ENCODE measurements at places on chromosomes 2 and 18. TPM values are rescaled to one million over a fixed set of nuclear protein-coding genes. Genes with fewer than 3 reads are reported as not detected.

DNA sequence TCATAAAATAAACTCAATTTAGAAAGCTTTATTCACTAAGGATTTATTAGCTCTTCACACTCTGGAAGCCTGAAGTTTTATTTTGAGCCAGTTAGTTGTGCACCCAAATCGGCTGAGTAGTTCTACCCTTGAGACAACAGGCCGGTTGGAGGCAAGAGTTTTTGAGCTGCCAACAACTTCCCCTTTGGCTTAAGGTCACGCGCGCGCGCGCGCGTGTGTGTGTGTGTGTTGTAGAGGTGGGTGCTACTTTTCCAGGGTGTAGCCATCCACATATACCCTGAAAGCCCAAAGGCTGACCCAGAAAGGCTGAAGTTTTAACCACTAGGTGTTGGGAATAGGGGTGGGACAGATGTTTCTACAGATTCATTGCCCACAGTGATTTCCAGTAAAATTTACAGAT lies 150.2 kb upstream of the LHCGR start:
- H3K4me3 ChIP-seq: no peak overlapping the region
- DNase-seq: no peak
- H3K4me1 ChIP-seq: no peaks in the 10 kb centered on the region
- H3K36me3 ChIP-seq: no peaks in the 10 kb centered on the region
- no peak overlapping the region for H3K27ac ChIP-seq

DNA sequence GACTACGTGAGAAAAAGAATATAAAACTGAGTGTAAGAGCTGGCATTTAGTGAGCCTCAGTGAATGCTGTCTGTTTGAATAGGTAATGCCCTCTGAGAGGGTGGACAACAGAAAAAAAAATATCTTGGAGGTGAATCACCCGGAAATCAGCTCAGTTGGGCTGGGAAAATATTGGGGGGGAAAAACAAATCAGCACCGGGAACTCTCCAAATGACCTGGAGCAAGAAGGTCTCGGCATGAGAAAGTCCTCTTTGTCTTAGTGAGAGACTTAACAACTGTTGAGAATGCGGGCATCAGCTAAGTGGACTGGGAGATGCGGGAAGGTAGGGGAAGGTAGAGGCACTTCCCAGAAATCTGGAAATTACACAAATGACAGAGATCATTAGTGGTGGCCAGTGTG lies 109.4 kb upstream of the POU3F3 start:
- H3K27ac ChIP-seq: no peak overlapping the region
- no peak for DNase-seq
- no peaks in the 10 kb centered on the region for H3K36me3 ChIP-seq
- H3K4me1 ChIP-seq: no peaks in the 10 kb centered on the region
- H3K27me3 ChIP-seq: peaks cover 2% of the 10 kb centered on the region

DNA sequence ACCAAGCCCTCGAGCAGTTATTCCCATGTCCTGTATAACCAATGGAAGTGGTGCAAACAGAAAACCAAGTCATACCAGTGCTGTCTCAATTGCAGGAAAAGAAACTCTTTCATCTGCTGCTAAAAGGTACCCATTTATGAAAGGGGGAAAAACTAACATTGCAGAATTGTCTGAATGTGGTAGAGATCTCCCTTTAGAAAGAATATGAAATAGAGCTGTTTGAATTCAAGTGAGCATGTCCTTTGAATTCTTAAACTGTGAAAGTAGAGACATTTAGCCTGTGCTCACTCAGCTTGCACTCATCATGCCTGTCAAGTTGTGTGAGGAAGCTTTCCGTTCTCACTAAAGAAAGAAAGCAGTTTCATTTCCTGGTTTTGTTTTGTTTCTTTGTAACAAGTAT lies 87.4 kb downstream of the EML4 start:
- H3K4me3 ChIP-seq: no peak overlapping the region
- peaks cover 55% of the 10 kb centered on the region for H3K4me1 ChIP-seq
- no peaks in the 10 kb centered on the region for H3K27me3 ChIP-seq
- no peak overlapping the region for H3K27ac ChIP-seq

- no peak for DNase-seq
- H3K4me1 ChIP-seq: no peaks in the 10 kb centered on the region
- H3K36me3 ChIP-seq: no peaks in the 10 kb centered on the region
- peaks cover 21% of the 10 kb centered on the region for H3K27me3 ChIP-seq
- H3K4me3 ChIP-seq: no peak overlapping the region
These were observed 135.1 kb upstream of the GPC1 start for GRCh38 chr2:240300261-240300821.

GRCh38 chr2:158134655-158135054 lies 33.0 kb downstream of the UPP2 start:
- no peak for DNase-seq
- H3K27ac ChIP-seq: no peak overlapping the region
- no peaks in the 10 kb centered on the region for H3K4me1 ChIP-seq
- H3K4me3 ChIP-seq: no peak overlapping the region
- H3K27me3 ChIP-seq: peaks cover 8% of the 10 kb centered on the region

GRCh38 chr18:12306752-12307700 lies 1.0 kb upstream of the TUBB6 start:
- DNase-seq: no peak
- peaks cover 41% of the 10 kb centered on the region for H3K27me3 ChIP-seq
- peak overlapping the region; percentile 72 for H3K4me3 ChIP-seq
- H3K27ac ChIP-seq: no peak overlapping the region
- peaks cover 6% of the 10 kb centered on the region for H3K36me3 ChIP-seq

- peak overlapping the region; percentile 46 for H3K4me3 ChIP-seq
- H3K4me1 ChIP-seq: peaks cover 65% of the 10 kb centered on the region
- H3K27me3 ChIP-seq: peaks cover 5% of the 10 kb centered on the region
- H3K36me3 ChIP-seq: no peaks in the 10 kb centered on the region
- peak; percentile 60 for DNase-seq
These were observed 115.5 kb downstream of the HDAC4 start for GRCh38 chr2:239285071-239285931.

DNA sequence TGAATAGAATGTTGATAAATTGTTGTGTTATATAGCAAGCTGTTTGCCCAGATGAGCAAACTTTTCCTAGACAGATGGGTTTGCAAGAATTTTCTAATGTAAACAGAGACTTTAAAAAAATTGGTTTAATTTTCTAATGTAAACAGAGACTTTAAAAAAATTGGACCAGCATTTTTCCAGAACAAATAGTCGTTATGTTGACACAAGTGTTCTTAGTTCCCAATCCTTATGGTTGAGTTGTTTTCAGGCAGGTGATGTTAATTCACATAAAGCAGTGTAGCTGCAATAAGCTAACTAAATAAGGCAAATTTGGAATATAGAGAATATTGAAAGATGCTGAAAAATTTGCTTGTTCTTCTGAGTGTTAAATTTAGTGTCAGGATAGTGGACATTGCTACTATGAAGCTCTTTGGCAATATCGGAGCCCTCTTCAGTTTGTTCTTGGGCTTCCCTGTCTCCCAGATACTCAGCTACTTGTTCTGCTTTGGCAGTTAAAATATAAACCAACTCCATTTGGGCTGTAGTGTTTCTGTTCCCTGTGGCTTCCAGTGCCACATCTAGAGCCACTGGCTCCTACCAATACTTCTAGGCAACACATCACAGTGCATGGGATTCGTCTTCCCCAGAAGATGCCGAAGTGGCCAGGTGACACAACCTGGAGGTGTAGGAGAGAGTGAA lies 105.7 kb downstream of the DYNAP start:
- H3K4me1 ChIP-seq: no peaks in the 10 kb centered on the region
- H3K4me3 ChIP-seq: no peak overlapping the region
- DNase-seq: no peak
- H3K27me3 ChIP-seq: peaks cover 3% of the 10 kb centered on the region
- no peaks in the 10 kb centered on the region for H3K36me3 ChIP-seq

The SFT2D3 gene
- 3.6 TPM for total RNA-seq

DNA sequence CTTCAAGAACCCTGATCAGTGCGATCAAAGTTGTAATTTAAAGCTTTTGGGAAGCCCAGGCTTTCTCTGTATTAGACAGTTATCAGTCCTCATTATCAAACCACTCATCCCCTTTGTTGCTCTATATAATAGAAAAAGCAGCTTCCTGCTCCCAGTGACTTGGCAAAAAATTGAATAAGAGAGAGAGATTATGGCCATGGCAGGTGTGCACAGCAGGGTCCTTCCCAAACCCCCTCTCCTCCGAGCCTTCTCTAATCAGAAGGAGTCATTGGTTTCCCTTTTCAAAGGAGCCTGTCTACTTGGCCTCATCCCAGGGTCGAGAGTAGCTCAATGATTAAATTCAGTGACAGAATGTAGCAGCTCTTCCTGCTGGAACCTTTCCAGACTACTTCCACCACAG lies 81.5 kb downstream of the SEMA4F start:
- no peak overlapping the region for H3K4me3 ChIP-seq
- peaks cover 4% of the 10 kb centered on the region for H3K4me1 ChIP-seq
- no peak for DNase-seq
- H3K27ac ChIP-seq: no peak overlapping the region
- H3K36me3 ChIP-seq: no peaks in the 10 kb centered on the region

GRCh38 chr2:30865243-30865642 lies 58.0 kb upstream of the CAPN13 start:
- H3K4me3 ChIP-seq: no peak overlapping the region
- DNase-seq: no peak
- H3K27ac ChIP-seq: no peak overlapping the region
- peaks cover 8% of the 10 kb centered on the region for H3K4me1 ChIP-seq
- H3K27me3 ChIP-seq: peaks cover 5% of the 10 kb centered on the region

All from activated CD4-positive, alpha-beta memory T cell treated with anti-CD3 and anti-CD28 coated beads for 36 hours (primary cell).